ENCODE measurements at places on chromosomes 4 and X.

DNA sequence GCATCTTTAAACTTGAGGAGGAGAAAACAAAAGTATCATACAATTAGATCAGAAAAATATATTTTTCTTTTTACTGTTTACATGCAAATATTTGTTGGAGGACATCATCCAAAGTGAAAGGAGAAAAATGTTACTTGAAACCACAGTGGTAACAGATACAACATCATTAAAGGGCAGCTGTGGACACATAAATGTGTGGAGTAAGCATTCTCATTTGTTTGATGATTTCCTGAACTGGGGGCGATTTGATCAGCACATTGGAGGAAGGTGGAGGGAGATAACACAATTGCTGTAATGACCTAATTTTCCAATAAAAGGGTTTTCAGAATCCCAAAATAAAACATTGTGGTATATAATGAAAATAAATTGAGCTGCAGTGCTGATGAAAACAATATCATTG is 314.5 kb upstream of the HS3ST1 start:
- DNase-seq, result no peak

- no peak for DNase-seq
Observed at GRCh38 chr4:18858229-18858922, 836.8 kb upstream of the LCORL start.

DNA sequence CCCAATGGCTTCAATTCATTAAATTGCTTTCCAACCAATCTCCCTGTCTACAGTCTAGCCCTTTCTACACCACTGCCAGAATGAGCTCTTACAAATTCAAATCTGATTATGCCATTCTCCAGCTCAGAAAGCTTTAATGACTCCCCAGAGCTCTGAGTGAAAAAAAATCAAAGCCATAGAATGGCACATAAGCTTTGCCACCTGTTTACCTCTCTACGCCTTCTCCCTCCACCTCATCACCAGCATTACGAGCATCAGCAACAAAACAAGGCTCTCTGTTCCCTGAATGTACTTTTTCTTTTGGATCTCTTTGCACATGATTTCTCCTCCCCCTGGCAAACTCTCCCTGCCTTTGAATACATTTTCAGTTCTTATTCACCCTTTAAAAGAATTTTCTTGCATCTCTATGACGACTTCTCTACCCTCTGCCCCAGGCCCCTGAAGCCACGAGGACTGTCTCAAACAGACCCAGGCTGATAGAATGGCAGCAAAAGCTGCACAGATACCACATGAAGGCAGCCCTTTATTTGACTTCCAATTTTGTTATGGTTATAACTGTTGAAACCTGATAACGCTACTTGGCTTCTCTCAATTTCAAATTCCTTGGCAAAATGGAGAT is 516.0 kb downstream of the PCDH7 start:
- no peak for DNase-seq

DNA sequence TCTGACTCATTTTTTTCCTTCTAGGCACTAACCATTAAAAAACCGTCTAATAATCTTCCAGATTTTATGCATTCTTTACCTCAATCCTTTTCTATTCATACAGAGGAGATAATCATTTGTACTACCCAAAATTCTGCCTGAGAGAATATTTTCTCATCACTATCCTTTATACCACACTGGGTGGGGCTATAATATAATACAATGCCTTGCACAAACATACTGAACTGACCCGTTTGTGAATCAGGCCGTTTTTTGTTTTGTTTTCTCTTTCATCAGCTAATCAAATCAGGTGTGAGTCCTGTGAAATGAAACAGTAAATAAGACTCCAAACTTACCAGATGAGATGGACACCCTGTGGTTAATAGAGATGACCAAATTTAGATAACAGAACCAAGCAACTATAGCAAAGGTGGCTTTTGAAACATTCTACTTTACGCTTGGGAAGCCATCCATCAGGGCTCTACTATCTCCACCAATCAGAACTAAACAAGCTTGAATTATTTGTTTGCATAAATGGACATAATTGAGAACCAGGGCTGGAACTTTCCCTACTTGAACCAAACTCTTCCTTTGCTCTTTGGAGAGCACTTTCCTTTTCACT is 573.0 kb downstream of the GABRG1 start:
- DNase-seq, result no peak

- no peak for DNase-seq
Observed at GRCh38 chr4:70670332-70671014, 4.2 kb upstream of the JCHAIN start.

DNA sequence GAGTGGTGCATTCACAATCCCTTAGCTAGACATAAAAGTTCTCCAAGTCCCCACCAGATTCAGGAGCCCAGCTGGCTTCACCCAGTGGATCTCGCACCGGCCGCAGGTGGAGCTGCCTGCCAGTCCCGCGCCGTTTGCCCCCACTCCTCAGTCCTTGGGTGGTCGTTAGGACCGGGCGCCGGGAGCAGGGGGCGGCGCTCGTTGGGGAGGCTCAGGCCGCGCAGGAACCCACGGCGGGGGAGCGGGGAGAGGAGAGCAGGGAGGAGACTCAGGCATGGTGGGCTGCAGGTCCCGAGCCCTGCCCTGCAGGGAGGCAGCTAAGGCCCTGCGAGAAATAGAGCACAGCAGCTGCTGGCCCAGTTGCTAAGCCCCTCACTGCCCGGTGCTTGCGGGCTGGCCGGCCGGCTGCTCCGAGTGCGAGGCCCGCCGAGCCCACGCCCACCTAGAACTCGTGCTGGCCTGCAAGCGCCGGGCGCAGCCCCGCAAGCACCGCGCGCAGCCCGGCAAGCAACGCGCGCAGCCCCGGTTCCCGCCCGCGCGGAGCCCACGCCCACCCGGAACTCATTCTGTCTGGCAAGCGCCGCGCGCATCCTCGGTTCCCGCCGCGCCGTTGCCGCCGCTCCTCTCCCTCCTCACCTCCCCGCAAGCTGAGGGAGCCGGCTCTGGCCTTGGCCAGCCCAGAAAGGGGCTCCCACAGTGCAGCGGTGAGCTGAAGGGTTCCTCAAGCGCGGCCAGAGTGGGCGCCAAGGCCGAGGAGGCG is 153.5 kb downstream of the SLC7A11 start:
- no peak for DNase-seq

DNA sequence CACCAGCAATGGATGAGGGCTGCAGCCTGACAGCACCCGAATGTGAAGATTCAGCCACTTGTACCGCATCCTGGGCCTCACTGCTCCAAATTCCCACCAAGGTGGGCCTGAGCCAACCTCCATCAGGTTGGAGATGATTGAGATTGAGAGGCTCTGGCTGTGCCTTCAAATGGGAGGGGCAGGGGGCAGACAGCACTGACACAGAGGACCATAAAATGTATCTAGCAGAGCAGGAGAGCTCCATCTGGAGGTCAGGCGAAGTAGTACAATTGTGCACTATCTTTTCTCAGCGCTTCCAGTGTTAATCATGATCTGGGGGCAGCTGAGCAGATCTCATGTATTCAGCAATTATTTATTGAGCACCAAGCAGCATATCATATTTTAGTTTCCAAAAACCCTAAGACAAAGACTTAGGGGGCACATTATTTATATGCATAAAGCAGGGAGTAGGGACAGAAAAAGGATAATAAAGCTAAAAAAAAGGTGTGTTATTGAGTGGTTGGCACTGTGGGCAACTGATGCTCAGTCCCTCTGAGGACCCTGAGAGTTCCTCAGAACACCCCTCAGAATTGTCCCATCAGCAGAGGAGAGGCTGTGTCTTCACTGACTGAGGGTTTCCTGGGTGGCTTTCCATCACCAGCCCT is 31.6 kb upstream of the C1QTNF7 start:
- no peak for DNase-seq

Measured in heart right ventricle (tissue), 16 donors.